ENCODE measurements at places on chromosomes 1 and 21. TPM values are rescaled to one million over a fixed set of nuclear protein-coding genes. Genes with fewer than 3 reads are reported as not detected.
A peak's percentile ranks its signal among the peaks of the same experiment; 100 is the strongest.

DNA sequence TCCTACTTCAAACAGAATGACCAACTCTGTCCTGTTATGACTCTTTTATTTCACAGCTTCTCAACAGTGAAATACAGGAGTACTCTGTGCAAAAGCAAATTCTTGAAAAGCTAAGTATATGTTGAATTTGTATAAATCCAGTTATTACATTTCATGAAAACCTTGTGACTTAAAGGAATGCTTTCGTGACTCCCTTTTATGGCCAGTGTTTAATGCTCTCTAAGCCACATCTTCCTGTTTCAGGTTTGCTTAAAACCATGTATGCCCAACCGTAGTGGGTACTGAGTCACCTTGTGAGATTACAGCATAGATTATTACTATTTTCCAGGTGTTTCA is 40.2 kb upstream of the KIF1B start:
- DNase-seq = peak; percentile 88

DNA sequence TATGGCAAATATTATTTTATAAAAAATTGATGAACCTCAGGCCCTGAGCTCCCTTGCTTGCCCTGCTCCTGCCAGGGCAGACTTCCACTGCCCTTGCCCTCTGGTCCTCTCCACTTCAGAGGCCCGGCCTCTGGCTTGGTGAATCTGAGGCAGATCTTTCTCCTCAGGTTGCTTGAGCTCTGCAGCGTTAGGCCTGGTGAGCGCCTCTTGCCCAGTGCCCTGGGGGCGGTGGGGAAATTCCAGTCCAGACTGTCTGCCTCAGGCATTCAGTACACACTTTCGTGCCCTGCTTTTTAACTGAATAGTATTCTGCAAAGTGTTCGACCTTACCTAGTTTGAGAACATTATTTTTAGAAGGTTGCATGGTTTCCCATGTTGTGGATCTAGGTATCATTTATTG is 98.2 kb downstream of the PCBP3 start:
- no peak for DNase-seq

DNA sequence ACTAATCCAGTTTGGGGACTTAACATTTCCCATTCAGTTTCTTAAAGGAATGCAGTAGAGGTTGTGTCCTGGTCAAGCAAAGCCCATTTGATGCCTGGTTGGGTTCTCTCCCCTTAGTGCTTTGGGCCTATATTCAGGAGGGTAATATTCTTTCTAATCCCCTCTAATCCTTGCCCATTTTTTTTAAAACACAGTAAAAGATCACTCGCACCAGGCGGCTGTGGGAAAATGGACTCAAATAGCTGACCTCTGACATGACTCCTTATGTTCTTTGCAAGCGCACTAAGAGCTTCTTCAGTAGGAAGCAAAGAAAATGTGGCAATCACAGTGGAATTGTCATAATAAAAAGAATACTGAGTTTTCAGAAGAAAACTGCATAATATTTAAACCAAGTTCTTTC is 49.9 kb downstream of the WNT2B start:
- no peak for DNase-seq

DNA sequence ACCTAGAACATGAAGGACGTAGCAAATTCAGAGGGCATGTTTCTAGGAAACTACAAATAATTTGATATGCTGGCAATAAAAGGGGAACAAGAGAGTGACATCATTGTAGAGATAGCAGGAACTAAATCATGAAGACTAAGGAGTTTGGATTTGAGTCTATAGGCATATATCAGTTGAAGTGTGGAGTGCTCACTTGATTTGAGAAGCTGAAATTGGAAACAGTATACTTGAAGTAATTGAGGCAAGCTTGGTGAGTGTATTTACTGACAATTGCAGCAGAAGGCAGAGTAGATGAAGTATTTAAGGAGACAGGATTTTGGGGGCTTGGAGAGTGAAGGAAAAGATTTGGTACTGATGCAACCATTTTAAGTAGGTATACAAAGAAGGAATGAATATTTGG is 6.4 kb upstream of the TMCO2 start:
- no peak for DNase-seq

GRCh38 chr21:43734928-43735229 is 15.9 kb downstream of the PDXK start:
- DNase-seq = no peak

DNA sequence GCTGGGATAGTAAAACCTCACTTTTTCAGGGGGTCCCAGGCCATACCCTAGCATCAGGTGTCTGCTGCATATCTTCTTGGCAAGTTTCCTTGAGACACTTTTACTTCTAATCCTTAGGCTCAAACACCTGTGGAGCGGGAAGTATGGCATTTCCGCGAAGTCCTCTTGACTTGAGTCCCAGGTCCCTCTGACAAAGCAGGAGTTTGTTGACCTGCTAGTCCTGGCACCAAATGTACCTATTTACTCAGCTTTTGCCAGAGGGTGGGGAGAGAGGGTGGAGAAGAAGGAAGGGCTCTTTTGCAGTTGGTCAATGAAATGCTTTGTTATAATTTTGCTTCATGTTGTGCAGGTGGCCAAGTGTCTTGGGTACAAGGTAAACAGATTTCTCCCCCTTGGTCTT is 59.7 kb downstream of the CLIC6 start:
- peak; percentile 21 for DNase-seq

Gene TRPM2
- total RNA-seq = 50.0 TPM

Gene SV2A
- total RNA-seq = not detected

Gene IL12RB2
- 0.81 TPM for total RNA-seq

Gene CD34
- not detected for total RNA-seq

DNA sequence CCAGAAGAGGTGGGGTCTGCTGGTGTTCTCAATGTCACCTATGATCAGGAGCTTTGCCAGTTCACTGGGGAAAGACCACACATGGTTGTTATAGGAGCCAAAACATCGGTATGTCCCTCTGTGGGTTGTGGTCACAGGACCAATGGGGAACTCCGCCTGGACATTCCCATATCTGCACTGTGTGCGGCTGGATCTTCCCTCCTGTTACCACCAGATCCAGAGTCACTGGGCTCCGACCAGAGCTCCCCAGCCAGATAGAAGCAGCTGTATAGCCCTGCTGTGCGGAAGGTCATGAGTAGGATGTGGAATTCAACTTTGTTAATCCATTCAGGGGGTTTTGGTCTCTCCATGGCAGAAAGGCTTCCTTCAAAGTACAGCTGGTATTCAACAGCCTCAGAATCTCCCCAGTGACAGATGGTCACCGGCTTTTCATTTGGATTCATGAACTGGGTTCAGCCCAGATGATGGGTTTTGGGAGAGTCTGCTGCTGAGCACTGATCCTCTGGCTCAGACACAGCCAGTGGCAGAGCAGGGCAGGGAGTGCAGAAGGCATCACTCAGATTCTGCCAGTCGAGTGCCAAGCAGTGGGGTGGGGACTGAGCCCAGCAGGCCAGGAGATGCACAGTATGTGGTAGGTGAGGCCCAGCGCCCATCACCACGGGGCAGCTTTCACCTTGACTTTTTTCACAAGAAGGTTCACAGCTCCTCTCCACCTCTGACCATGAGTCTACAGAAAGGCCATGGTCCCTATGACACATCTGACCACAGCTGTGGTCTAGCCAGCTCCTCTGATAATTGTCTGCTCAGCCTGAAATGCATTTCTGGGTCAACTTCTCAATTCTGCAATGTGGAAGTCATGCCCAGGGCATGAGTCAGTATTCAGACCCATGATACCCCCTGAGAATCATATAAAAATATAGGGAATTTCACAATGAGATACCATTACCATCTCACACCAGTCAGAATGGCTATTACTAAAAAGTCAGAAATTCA is 2.9 kb upstream of the SHCBP1L start:
- peak; percentile 72 for DNase-seq

DNA sequence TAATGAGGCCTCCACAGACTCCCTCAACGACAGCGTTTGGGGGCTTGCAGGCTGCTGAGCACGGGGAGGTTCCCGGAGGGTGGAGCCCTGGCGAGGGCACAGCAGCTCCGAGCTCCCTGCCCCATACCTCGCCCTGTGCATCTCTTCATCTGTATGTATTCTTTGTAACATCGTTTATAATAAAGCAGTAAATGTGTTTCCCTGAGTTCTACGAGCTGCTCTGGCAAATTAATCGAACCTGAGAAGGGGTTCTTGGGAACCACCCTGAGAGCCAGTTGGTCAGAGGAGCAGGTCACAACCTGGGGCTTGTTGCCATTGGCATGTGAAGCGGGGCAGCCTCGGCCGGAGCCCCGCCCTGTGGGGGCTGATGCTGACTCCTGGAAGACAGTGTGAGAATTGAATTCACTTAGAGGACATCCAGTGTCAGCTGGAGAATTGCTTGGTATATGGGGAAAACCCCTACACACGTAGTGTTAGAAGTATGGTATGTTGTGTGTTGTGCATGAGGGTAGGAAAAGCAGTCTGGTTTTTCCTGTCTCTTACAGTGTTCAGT is 11.5 kb downstream of the SLC37A1 start:
- DNase-seq = no peak
